Activated T-cell treated with anti-CD3 and anti-CD28 coated beads for 1 hour (primary cell): ENCODE measurements at places on chromosomes 1 and 21.

GRCh38 chr1:103353391-103353790 is 172.1 kb upstream of the RNPC3 start:
- no peak for DNase-seq

GRCh38 chr1:59183749-59184317 is 113.1 kb upstream of the FGGY start:
- no peak for DNase-seq

GRCh38 chr1:215256936-215257679 is 174.6 kb downstream of the KCNK2 start:
- DNase-seq = no peak

DNA sequence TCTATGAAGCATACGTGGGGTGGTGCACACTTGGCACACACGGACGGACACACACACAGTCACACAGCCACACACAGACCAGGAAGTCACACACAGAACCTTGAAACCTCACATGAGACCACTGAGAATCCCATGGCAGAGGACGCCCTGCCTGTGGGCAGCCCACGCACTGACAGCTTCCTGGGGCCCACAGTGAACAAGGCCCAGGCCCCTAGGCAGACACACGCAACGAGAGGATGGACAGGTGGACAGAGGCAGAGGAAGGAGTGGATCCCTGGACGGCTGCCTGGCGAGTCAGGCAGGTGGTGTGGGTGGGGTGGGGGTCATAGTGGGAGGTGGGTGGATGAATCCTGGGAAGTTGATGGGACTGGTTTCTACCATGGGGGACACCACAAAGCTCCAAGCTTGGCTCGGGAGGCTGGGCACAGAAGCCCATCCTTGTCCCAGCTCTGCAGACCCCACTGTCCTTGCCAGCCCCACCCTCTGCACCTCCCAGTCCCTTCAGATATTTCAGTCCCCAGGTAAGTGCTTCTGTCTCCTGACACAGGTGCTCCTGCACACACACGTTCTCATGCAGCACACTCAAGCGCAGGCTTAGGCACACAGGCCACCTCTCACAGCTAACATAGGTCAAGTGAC is 49.1 kb downstream of the WNT9A start:
- DNase-seq = no peak

- no peak for DNase-seq
These were observed 134.8 kb downstream of the FGGY start for GRCh38 chr1:59431566-59432294.

- no peak for DNase-seq
These were observed 25.6 kb downstream of the SLX9 start for GRCh38 chr21:44965251-44966022.

- no peak for DNase-seq
These were observed 329.3 kb downstream of the DSCAM start for GRCh38 chr21:40517646-40518045.

DNA sequence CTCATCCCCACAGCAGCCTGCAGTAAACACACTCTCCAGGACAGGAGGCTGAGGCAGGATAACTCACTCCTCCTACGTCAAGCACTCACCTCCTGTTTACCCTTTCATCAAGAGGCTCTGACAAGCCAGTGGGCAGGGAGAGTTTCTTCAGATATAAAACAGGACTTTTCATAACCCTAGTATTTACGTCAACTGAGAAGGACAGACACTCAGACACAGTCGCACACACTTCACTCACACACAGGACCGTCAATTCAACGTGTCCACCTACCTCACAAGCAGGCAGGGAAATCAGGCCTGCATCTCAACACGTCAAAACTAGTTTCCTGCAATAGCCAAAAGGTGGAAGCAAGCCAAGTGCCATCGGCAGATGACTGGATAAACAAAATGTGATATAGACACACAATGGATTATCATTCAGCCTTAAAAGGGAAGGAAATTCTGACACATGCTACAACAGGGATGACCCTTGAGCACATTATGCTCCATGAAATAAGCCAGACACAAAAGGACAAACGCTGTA is 48.6 kb downstream of the ITPKB start:
- no peak for DNase-seq

DNA sequence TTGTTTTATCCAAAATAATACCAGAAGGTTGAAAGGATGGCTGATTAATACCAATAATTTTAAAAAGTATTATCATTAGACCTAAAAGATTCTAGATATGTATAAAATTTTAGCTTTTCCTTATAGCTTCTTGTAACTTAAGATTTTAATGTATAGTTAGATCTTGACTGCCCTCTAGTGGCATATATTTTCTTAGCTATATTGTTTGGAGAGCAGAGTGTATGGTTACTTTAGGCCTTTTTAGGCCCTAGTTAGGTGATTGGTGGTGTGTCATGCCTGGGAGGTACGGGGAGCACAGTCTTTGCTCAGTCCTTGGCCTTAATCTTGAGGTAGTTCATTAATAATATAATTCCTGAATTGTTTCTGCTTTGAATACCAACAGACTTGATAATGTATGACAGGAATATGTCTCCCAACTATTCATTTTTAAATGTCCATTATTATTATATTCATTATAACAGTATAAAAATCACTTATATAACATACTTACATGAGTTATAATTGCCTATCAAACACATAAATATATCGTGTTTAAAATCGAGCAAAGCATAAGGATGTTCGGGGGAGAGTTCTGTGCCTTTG is 328.4 kb downstream of the ZP4 start:
- DNase-seq = no peak

- no peak for DNase-seq
These were observed 112.5 kb downstream of the MRPL39 start for GRCh38 chr21:25494804-25495203.

- no peak for DNase-seq
These were observed 657.6 kb downstream of the LMO4 start for GRCh38 chr1:87986130-87986866.

DNA sequence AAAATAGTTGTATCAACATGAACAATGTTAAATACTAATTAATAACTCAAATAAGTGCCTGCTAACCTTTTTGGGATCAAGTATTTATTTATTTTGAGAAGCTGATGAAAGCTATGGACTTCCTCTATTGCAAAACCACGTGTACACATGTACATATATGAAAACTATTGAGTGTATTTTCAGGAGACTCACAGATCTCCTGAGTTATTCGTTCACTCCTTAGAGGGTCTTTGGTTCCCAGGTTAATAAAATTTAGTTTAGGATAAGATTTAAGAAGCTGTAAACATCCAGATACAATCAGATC is 130.5 kb downstream of the DISC1 start:
- no peak for DNase-seq

GRCh38 chr21:46472246-46472645 is 13.6 kb downstream of the DIP2A start:
- no peak for DNase-seq

DNA sequence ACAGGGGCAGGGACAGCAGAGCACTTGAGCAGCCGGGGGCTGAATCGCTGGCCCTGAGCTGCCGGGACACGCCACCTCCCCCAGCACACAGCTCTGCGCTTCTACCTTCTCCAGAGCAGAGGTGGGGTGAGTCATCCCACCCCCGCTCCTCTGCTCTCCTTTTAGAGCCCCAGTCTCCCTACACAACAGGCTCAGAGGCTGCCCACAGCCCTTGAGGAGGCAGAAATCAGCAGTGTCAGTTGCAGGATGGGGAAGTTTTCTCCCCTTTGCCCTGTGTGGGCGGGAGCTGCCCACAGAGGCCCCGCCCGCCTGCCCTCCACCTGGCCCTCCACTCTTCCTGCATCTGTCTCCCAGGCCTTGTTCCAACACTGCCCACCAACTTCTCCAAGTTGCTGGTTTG is 94.6 kb downstream of the STUM start:
- DNase-seq = peak; percentile 38

DNA sequence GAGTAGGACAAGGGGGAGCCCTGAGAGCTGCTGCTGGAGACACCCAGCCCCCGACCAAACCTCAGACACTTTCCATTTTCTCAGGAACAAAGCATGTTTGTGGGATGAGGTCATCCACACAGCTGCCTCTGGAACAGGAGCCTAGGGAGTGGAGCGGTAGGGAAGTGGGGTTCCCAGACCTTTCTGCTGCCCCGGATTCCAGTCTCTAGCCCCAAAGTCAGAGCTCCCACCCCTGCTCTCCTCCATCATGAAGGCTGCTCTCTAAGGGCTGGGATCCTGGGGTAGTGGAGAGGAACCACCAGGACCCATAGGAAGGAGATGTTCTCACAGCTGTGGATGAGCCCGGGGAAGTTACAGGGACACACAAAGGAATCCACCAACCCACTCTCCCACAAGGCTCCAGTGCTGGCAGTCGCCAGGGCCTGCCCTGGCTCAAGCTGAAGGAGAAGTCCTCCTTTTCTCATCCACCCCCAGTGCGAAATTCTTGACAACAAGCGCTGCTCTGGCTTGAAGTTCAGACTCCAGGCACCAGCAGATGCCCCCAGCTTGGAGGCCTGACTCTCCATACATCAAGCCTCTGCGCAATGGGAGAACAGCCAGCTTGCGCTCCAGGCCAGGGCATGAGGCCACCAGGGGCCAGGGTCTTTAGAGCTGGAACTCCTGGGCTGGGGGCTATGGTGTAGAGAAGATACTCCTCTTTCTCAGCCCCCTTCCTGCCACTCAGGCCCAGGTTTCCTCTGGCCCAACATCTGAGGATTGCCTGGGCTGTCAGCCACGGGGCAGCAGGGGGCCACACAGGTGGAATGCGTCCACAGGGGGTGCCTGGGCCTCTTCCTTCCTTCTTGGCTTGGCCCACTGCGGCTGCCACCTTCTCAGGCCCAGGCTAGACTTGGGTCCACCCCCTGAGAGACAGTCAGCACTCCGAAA is 4.5 kb downstream of the FHL3 start:
- DNase-seq = no peak

DNA sequence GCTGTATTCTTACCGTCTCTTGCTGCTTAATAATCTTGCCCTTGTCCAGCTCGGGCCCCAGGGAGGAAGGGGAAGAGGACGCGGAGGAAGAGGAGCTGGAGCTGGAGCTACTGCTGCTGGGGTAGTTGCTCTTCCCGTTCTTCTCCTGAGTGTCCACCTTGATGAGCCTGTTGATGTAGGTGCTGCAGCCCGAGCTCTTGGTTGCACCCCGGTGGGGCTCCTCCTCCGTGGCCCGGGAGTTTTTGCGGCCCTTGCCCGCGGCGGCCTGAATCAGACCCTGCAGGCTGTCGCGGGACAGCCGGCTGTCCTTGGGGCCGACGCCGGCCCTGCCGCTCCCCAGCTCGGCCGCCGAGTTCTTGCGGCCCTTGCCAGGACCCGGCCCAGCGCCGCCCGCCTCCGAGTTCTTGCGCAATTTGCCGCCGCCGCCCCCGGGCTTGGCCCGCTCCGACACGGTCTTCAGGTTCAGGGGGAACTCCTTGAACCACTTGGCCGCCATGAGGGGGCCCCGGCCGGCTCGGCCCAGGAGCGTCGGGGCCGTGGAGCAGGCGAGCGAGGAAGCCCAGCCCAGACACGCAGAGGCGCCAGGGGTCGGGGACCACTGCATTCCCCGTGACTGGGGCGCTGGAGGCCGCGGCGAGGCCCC is 475 bp upstream of the TDRD10 start:
- DNase-seq = no peak

DNA sequence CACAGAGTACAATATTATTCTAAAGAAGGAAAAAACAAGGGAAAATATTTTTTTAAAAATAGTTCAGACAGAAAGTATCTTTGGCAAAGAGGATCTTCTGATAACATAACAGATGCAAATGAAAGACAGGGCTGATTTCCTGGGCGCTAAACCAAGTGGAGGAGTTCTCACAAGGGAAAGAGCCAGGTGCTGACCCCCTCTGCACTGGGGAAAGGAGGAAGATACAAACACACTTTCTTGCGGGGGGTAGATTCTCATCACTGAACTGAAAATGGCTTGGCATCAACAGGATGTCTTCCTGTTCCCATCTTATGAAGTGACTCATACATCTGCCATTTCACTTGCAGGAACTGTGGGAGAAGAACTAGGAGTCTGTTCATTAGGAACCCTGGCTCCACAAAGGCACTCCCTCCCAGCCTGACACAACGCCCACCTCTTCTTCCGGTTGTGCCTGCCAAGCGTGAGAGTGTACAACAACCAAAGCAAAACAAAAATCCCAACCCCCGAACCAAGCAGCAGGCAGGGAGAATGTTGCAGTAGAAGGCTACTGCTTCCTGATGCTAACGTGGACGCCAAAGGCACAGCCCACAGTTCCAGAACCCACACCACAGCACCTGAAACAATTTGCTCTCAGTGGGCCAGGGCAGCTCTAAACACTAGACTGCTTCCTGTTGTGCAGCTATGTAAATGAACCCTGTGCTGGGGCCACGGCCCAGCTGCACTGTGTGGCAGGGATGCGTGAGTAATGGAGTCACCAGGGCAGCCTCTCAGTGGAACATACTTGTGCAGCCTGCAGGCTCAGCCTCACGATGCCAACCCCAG is 51.0 kb downstream of the GADD45A start:
- peak; percentile 8 for DNase-seq

DNA sequence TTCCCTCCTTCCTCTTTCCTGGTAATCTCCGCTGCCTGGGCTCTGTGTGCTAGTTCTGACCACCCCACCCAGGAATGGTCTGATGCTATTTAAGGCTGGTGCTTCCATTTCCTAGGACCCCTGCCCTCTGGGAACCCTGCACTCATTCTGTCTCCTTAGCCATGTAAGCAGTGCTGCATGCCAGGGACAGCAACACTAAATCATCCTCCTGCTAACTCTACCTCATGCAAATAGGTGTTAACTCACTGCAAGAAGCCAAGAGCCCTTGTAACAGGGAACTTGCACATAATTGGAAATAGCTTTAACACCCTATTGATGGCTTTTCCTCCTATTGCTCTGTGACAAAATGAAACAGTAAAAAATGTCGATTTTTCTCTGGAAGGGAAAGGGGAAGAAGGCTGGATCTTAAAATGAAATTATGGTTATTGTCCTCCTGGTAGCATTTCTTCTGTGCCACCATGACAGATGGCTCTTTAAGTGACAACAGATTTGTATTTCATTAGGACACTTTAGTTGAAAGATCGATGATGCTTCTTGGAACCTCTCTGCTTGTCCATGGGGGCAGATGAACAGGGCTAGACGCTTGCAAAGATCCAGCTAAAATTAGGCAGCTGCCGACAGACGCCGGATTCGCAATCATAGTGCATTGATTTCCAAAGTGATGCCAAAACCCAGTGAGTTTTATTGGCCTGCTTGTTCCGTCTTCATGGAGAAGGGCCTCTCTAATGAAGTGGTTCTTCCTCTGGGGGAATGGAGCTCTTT is 551.7 kb downstream of the MATN1 start:
- no peak for DNase-seq

GRCh38 chr1:157335056-157335455 is 196.9 kb upstream of the ETV3 start:
- no peak for DNase-seq

DNA sequence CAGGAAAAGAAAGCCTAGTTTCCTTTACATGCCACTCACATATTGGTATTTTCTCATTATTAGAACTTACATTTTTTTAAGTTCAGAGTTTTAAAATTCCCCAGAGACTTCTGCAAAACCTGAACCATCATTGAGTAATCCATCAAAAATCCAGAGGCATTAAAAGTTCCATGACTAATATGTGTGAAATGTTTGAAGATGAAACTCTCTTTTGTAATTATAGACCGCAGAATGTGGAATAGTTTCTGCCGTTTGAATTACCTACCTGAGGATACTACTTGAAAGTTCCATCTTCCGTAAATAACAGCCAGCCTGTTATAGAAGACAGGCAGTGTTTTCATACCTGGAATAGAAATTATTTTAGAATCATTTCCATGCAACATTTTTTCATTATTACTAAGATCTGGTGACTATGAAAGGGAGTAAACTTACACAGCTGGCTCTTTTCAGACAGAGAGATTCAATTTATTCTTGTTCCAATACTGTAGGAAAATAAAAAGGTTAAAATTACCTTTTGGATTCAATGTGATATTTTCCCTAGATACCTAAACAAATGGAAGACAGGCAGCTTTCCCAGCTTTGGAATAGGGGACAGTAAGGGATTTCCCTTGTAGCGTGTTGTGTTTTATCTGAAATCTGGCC is 131.4 kb downstream of the ST6GALNAC5 start:
- no peak for DNase-seq
